ENCODE measurements at places on chromosomes 12 and 14.

- DNase-seq: no peak
Observed at GRCh38 chr14:99819514-99819913, 26.3 kb downstream of the EML1 start.

DNA sequence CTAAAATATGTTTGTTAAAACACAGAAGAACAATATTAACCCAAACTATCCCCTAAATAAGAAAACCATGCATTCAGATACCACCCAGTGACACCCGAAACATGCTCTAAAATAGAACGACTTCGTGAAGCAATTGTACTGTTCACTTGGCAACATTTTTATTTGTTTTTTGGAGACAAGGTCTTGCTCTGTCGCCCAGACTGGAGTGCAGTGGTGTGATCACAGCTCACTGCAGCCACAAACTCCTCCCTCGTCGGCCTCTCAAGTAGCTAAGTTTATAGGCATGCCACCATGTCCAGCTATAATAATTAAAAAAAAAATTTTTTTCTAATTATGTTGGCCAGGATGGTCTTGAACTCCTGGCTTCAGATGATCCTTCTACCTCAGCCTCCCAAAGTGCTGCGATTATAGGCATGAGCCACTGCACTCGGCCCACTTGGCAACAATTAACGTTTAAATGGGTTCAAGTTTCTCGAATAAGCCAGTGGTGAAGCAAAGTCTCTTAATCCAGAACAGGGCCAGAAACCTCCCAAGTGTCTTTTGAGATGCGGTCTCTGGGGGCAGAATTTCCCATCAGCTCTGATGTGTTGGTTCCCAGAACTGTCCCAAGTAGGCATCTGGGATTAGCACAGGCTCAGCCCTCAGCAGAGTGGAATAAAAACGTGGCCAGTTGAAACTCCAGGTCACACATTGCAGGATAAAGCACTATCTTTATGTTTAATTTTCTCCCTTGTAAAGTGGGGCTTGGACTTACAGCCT, 74.5 kb downstream of the TMCC3 start:
- no peak for DNase-seq

- no peak for DNase-seq
Observed at GRCh38 chr12:10069099-10069498, 29.7 kb downstream of the CLEC1A start.

- DNase-seq: no peak
Observed at GRCh38 chr14:72591391-72591790, 302.5 kb downstream of the DPF3 start.

DNA sequence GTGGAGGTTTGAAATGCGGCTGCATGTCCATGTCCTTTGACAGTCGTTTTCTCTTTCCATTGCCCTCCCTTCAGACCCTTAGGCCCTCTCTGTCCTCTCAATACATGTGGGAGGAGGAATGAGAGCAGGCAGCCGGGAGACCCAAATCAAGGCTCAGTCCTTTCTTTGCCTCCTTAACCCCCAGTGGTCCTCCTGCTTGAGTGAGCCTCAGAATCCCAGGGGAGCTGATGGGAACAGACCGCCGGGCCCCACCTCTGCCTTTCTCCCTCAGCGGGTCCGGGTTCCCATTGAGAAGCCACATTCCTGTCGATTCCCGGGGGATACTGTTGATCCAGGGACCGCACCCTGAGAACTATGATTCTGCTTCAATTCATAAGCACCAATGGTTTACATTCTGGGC, 77.9 kb upstream of the RFLNA start:
- no peak for DNase-seq

- no peak for DNase-seq
Observed at GRCh38 chr12:71144682-71145081, 13.1 kb downstream of the TSPAN8 start.

GRCh38 chr14:75514673-75515628, 7.3 kb upstream of the BATF start:
- DNase-seq: no peak

- DNase-seq: no peak
Observed at GRCh38 chr12:84619053-84619571, 293.5 kb downstream of the SLC6A15 start.

- no peak for DNase-seq
Observed at GRCh38 chr14:50798048-50798421, 32.9 kb downstream of the NIN start.

DNA sequence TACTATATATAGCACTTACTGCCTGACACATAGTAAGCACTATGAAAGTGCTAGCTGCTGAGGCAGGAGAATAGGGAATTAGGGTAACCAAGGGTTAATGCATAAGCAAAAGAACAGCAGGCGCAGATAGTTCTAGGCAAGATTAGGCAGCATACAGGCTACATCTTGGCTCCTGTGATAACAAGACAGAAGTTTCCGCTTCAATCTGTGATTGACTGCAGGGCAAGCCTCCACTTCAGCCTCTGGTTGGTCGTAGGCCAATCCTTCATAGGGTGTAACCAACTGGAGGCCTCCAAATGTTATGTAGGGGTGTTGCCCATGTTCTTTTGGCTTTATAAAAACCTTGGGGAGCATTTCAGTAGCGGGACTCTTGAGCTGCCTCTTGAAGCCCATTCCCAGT, 46.9 kb downstream of the KLHL28 start:
- no peak for DNase-seq

- DNase-seq: no peak
Observed at GRCh38 chr14:69043596-69044260, 64.6 kb upstream of the ACTN1 start.

- no peak for DNase-seq
Observed at GRCh38 chr14:54278087-54278486, 118.7 kb upstream of the CDKN3 start.

- no peak for DNase-seq
Observed at GRCh38 chr14:101834800-101835547, 73.5 kb downstream of the PPP2R5C start.

GRCh38 chr12:48004053-48004941, at the start of gene COL2A1:
Gene COL2A1 (minus strand): TSS chr12:48004476. CDS start chr12:48004321, 155 bp downstream.
- DNase-seq: no peak

DNA sequence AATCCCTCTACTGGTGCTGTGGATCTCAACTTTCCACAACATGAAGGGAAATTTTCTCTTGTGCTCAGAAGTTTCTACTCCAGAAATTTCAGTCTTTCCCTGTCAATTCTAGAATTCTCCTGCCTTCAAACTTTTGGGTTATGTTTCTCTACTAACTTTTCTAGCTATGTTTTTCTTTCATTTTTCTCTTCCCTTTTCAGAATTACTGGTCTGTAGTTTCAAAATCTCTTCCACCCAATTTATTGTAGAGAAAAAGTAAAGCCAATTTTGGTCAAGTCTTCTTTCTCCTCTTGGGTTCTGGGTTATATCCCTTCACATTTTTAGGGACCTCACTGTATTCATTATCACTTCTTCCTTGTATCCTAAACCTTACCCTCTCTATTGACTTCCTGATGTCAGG, 18.9 kb downstream of the CNTN1 start:
- DNase-seq: no peak

- no peak for DNase-seq
Observed at GRCh38 chr14:91466192-91466591, 43.9 kb downstream of the PPP4R3A start.

GRCh38 chr12:25960143-25960542, 1.7 kb downstream of the RASSF8 start:
- DNase-seq: no peak

DNA sequence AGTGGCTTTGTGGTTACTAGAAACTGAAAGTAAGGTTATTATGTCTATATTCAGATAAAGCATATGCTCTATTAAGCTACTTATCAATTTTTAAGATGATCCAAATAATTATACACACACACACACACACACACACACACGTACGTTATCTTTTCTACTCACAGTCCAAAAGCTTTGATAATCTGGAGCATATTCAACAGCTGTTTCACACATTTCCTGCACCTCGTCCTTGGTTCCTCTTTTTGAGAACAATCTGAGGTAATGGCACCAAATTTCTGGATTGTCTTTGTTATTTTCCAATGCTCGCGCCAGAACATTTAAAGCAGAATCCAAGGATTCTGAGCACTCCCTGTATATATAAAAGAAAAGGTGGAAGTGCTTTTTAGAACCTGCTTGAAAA, 37.5 kb downstream of the ZFC3H1 start:
- no peak for DNase-seq

GRCh38 chr12:131862994-131863710, 31.3 kb upstream of the ULK1 start:
- DNase-seq: no peak

DNA sequence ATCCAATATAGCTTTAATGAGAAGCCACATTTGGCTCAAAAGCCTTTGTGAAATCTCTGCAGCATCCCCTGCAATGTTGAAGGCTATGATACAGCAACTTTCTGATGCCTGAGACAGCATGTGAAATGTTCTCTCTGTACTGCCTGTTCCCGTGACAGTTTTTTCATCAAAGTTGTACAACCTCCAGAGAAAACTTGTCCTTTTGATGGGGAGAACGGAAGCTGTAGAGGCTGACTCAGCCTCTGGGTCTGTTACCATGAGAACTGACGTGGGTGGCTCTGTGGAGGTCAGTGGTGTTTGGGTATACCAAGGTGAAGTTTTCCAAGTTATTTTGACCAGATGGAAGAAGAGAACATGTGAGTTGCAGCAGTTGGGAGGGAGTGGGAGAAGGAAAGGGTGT, 17.0 kb downstream of the SLC4A8 start:
- no peak for DNase-seq
